Stimulated activated CD4-positive, alpha-beta T cell treated with anti-CD3 and anti-CD28 coated beads, Interleukin-1b, Interleukin-23, amount 100 ng/mL, for 1 hour (primary cell): ENCODE measurements at places on chromosomes 6 and 20.

DNA sequence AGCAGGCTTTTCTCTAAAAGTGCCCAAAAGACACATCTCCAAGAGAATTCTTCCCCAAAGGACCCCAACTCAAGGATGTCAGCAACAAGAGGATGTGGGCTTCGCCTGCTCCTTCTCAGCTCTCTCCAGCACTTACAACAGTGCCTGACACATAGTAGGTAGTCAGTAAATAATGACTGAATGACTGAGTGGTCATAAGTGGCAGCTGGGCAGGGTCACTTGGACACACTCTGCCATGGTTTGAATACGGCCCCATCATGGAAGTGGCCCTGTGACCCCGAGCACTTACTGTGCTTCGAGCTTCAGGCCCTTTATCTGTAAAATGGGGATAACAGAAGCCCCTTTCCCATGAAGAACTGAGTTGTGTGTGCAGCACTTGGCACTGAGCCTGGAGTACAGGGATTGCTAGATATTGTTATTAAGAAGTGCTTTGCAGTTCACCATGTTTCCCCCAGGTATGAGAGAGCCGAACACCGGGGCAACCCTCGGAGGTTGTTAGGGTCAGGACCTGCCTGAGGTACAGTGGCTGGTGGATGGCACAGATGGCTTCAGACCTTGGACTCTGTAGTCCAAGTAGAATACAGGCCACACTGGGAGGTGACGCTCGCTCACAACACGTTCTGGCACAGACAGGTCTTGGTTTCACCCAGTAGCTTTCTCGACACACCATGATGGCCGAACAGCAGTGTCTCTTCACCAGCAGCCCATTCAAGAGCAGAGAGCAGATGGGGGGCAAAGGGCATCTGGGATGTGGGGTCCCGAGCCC, 56.0 kb downstream of the NOL4L start:
- DNase-seq, result no peak

DNA sequence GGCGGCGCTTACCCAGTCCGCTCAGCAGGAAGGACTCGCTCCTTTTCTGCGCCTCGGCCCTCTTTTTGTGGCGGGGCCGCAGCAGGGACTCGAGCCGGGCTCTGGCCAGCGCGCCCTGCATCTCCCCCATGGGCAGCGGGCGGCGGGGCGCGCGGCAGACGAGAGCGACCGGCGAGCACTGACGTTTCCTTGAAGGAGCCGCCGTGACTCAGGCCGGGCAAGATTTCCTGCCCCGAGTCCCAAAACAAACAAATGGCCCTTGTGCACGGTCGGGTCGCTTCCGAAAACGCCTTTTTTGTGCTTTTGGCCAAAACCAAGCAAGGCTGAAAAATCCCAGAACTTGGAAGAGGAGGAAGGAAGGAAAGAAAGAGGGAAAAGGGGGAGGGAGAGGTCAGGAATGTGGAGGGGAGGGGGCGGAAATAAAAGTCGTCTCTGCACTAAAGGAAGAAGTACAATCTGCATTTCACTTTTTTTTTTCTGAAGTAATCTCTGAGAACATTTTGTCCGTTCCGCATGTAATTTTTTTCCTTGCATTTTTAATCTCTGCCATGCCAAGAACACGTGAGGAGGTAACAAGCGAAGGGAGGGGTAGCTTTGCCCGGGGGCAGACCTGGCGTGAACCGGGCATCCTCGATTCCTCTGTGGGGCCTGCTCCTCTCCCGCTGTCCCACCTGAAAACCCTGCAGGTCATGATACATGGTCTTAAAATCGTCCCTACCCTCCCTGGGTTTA, 123.3 kb upstream of the SLC2A12 start:
- no peak for DNase-seq

DNA sequence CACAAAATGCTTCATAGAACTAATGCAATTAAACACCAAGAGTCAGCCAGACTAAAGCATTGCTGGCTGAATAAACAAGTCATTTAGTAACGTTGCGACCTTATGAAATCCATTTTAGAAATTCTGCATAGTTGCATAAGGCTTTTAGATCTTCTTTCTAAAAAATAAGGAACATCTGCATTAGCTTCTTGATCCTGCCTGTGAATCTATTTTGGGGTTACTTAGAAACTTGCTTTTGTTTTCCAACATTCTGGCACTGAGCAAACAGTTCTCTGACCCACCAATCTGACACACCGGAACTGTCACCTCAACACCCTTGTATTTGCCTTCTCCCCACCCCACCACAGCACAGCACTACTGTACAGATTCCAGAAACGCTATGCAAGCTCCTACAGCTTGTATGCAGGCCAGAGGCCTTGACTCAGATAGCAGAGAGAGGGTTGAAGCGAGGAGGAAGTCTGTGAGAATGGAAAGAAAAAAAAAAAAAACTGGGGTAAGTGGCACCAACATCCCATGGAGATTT, 55.0 kb downstream of the KIF13A start:
- no peak for DNase-seq

GRCh38 chr6:49527320-49527719, 23.1 kb upstream of the C6orf141 start:
- no peak for DNase-seq

DNA sequence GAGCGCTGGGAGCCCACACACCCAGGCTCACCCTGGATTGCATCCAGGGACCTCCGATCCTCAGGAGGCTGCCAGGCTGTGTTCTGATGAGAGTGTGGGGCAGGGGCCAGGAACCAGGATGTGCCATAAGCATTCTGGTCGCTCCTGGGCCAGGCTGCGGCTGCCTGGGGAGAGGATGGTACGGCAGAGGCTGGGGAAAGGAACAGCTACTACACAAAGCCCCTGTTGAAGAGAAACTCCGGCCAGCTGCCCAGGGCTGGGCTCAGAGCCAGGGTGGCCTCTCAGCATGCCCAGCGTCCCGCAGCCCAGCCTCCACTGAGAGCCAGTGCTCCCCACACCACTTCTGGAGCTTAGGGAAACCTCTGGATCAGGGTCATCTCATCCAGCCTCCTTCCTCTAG, 21.7 kb upstream of the OCSTAMP start:
- no peak for DNase-seq

GRCh38 chr6:164579035-164579434, 730.4 kb downstream of the C6orf118 start:
- DNase-seq, result no peak

DNA sequence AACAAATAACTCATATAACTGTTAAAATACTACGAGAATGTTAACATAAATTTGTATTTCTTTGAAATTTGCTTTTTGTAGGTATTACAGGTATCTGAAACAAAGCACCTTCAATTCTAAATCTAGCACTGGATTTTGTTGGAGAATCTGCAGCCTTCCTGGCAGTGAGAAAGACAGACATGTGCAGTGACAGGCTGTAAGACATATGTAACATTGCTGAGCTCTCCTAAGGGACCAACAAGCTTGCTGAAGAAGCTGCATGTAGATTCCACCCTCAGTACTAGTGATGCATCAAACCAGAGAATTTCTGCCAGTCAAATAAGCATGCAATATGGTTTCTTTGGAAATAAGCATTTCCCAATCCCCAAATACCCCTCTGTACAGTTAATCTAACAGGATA, 20.5 kb upstream of the KIAA1586 start:
- no peak for DNase-seq

DNA sequence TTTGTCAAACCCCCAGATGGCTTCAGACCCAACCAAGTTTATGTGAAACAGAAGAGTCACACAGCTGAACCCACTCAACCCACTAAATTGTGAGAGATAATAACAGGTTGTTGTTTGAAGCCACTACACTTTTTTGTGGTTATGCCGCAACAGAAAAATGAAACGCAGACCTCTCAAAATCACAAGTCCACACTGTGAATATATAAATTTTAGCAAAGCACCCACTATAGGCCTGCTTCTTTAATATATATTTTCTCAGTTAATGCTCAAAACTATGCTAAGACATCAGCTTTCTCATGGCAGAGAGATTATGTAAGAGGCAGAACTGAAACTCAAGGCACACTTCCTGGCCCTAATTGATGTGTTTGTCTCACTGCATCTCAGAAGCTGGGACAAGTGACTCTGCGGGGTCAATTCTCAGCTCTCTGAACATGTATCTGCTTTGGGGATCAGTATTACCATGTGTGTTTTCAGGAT, 27.7 kb downstream of the MAP3K5 start:
- DNase-seq, result no peak

- DNase-seq, result no peak
Observed at GRCh38 chr6:163709693-163710092, 295.2 kb downstream of the QKI start.

DNA sequence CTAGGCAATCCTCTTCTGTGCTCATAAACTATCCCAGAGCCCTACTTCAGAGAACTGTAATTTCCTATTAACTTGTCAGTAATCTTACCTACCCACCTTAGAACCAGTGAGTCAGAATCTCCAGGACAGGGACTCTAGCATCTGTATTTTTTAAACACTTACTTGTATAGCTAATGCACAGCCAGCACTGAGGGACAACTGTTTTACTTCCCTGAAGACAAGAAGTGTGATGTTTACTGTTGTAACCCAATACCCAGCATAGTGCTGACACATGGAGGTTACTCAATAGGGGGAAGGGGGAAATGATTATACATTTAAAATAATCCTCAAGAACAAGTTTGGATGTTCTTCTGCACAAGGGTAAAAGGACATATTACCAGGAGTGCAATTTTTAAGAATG, 130.8 kb downstream of the BTBD9 start:
- no peak for DNase-seq

- no peak for DNase-seq
Observed at GRCh38 chr6:149147938-149148718, 169.4 kb upstream of the TAB2 start.

DNA sequence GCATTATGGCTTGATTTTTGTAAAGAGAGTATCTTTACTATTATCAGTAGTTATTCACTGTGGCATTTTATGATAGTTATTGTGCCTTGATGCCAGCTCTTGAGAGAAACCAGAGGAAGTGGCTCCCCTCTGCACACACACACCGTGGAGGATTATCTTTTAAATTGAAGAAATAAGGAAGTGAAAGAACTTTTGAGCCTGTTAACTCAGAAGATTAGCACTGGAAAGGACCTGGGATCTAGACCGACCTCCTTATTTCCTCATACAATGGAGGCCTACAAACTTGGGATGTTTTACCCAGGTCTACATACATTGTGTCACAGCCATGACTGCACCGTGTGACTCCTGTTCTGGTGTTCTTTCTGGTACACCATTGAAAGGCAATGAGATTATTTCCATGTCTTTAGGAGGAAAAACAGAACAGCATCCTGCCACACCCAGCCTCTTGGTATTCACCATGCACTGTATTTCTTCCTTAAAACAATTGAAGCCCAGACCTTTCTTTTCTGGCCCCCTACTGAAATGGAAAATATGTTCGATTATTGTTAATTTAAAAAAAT, 40.6 kb downstream of the HECA start:
- no peak for DNase-seq

DNA sequence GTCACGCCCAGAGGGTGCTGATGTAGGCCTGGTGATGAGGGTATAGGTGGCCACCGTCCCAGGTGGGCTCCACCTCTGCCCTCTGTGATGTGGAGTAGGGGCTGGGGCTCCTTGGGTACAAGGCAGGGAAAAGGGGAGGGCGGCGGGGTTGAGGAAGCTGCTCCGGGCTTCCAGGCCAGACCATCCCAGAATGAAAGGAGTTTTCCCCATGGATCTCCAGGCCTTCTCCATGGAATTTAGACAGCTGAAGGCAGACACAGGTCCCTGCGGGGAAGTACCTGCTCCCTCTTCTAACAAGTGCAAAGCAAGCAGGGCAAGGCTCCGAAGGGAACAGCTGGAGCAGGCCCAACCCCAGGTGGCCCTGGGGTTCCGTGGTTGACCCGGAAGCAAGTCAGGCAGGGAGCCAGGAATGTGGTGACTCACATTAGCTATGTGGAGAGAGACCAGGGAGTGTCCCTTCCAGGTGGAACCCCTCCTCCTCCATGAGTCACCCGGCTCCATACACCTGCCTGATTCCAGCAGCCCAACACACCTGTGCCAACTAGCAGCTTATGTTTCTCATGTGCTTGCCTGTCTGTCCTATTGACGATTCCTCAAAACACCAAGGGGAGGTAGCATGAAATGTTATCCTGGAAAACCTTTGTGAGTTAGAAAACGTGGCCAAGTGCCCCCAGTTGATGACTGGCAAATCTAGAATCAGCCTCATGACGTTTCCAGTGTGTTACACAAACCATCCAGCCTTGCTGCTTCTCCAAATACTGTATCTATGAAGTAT, 59.7 kb upstream of the SNX9 start:
- no peak for DNase-seq

- no peak for DNase-seq
Observed at GRCh38 chr6:47000842-47001241, 41.3 kb downstream of the ADGRF1 start.

DNA sequence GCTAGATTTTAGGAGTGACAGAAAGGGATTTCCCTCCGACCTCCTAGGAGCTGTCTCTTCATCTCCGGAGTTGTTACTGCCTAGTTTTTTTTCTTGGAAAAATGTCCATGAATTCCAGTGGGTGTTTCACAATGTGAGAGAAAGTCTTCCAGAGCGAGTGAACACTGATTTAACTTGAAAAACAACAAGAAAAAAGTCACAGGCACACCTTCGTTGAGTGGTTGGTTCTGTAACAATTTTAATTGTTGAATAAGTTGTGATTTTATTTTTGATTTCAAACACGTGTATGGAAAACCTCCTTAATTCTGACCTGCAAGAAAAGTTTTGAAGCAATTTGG, 2.9 kb downstream of the TFAP2C start:
- DNase-seq, result no peak

DNA sequence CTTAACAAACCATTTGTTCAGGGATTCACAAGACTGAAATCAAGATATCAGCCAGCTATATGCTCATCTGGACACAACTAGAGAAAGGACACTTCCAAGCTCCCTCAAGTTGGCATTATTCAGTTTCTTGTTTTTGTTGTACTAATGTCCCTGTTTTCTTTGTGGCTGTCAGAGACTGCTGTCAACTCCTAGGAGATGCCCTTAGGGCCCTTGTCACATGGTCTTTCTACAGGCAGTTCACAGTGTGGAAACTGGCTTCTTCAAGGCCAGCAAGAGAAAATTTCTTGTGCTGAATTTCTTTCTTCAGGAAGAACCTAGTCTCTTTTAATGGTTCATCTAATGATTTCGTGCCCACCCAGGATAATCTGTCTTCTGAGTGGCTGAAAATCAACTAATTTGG, 677.2 kb upstream of the MAN1A1 start:
- no peak for DNase-seq

GRCh38 chr20:25285091-25285647, 37.3 kb downstream of the PYGB start:
- DNase-seq, result no peak

DNA sequence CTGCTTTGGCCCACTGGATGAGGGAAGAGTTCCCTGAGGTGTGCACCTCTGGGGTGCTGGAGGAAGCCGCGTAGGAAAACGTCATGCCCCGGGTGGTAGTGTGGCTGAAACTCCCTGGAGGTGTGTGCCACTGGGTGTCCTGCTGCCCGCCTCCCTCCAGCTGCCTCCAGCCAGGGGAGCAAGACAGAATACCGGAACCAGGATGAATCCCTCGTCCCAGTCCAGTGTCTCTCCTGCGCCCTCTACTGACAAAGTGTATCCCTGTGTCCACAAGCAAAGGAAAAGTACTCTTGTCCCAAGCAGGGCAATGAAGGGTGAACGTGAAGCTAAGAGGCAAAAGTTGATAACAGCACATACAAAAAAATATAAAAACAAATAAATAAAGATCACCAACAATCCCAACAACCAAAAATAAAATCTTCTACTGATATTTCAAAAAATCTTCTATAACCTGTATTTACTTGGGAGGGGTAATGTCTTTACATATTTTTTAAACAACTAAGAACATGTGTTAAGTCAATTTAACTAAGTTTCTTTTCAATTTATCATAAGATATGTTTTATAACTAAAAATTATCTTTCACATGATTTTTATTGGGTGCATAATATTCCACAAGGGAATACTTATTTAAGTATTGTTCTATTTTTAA, 437.6 kb downstream of the MAFB start:
- DNase-seq, result no peak

- DNase-seq, result no peak
Observed at GRCh38 chr20:41204304-41205265, 67.2 kb downstream of the PLCG1 start.
